ENCODE measurements at places on chromosomes 13 and 19.

DNA sequence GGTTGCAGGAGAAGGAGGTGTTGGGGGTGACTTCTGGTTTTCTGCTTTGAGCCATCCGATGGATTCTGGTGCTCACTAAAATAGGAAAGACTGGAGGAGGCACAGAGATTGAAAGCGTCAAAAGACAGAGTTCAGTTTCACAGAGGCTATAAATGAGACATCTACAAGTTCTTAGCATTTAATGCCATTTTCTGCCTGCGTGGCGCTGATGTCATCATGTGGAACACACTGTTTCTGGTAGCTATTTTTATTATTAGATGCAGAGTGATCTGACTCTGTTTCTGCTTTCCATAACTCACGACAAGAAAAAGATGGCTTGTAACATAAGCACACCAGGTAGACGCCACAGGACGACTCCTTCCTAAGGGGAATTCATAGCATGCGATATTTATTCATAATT, 3.3 kb upstream of the SLC39A3 start:
- no peak for DNase-seq

DNA sequence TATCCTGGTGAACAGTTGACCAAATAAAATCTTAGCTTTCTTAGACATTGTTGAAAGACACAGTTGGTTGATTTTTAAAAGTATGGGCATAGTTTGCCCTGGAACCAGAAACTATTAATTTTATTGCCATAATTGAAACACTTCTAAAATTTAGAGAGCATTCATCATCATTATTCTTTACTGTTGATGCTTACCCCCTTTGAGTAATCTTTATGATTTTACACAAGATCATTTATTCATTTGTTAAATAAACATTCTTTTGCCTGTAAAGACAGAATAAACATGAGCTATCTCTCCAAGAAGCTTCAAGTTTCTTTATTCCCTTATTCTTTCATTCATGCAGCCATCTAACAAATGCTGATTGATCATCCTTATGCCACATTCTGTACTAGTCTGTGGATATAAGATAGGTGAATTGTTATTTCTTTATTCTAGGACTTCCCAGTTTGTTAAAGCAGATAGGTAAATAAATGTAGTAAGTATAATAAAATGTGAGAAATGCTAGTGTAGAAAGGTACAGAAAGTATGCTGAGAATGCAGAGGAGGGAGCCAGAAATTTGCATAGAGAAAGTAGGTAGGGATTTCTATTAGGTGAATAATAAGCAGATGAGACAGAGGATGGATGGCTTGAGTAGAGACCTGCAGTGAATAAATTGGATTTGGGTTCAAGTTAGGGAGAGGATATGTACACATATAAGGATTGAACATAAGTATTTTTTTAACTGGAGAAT, 8.2 kb downstream of the SERTM1 start:
- DNase-seq: no peak

- DNase-seq: no peak
Observed at GRCh38 chr13:49455007-49455398, 10.9 kb downstream of the SETDB2 start.

- DNase-seq: no peak
Observed at GRCh38 chr13:26017196-26017921, 34.5 kb downstream of the SHISA2 start.

- no peak for DNase-seq
Observed at GRCh38 chr19:11447347-11448262, 12.2 kb downstream of the PRKCSH start.

DNA sequence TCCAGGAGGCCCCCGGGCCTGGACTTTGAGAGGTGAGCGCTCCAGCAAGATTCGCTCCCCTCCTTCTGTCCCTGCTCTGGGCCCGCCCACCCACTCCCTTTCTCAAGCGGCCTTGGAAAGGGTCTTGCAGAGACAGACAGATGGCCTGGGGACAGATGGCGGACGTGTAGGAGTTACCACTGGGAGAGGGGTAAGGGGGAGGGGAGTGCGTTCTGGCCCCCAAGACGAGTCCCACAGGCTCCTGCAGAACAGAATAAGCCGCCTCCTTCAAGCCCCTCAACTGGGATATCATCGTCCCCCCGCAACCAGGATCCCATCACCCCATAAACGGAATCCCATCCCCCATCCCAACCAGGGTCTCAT, 3.6 kb upstream of the TNFAIP8L1 start:
- DNase-seq: no peak

DNA sequence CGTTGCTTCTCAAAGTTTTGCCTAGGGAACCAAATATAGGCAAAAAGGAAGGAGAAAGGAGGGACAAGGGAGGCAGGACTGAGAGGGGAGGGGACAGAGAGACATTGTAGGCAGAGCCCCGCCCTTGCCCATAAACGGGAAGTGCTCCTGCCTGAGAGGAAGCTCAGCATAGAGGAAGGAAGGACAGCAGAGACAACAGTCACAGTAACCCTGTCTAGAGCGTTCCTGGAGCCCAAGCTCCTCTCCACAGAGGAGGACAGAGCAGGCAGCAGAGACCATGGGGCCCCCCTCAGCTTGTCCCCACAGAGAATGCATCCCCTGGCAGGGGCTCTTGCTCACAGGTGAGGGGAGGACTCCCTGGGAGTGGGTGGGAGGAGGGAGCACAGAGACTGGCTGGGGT, at the start of gene CEACAM21:
CEACAM21 (plus strand) TSS at position 169 of the 400 bp plus-strand sequence; CDS start at position 278, 109 bp downstream.
- no peak for DNase-seq

DNA sequence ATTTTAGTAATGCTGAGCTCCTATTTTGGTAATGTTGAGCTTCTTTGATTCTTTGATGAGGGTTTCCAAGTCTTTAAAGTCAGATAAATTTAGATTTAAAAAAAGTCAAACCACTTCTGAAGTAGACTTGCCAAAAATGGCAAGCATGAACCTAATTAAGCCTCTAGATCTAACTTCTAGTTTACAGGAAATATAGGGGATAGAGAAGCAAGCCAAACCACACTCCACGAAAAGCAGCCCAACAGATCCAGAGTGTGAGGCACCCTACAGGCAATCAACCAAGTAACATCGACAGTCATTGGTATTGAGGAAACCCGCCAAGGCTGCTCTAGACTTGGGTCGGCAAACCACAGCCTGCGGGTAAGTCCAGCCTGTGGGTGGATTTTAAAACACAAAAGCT, 3.7 kb downstream of the GGACT start:
- no peak for DNase-seq

GRCh38 chr13:32969516-32969941, 46.7 kb upstream of the KL start:
- peak; percentile 30 for DNase-seq

DNA sequence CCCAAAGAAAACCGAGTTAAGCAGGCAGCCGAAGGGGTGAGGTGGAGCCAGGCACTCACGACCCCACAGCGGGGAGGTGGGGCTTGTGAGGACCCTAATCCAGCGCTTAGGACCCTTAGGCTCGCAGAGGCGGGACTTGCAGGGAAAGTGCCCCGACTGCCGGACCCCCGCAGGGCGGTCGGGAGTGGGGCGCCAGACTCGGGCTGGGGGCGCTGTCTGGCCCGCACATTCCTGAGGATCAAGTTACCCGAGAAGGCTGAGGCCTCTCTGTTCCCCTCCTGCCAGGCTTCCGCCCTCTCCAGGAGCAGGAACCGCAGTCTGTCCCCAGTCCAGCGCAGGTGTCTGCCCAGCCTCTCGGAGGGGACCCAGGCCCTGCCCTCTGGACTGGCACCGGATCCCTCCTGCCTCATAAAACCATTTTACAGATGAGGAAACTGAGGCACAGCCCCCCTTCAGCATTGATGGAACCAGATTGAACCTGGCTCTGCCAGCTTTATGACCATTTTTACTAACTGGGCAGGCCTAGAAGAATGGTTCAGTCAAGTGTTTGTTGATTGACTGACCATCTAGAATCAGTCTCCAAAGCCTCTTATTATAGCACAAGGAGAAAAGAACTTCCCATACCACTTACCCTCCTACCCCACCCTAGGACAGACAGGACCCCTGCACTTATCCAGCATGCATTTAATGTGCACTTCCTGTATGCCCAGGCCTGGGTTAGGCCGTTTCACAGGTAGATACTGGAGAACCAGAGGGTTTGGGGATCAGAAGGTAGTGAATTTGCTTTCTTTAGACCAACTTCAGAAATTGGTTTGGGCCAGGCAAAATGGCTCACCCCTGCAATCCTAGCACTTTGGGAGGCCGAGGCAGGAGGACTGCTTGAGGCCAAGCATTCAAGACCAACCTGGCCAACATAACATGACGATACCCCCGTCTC, 6.7 kb upstream of the JUND start:
- DNase-seq: no peak

- no peak for DNase-seq
Observed at GRCh38 chr13:23902975-23903905, 5.9 kb upstream of the C1QTNF9B start.

GRCh38 chr13:32019612-32020233, 11.9 kb upstream of the FRY start:
- peak; percentile 48 for DNase-seq

- DNase-seq: no peak
Observed at GRCh38 chr13:35874704-35875103, 256.5 kb downstream of the DCLK1 start.

DNA sequence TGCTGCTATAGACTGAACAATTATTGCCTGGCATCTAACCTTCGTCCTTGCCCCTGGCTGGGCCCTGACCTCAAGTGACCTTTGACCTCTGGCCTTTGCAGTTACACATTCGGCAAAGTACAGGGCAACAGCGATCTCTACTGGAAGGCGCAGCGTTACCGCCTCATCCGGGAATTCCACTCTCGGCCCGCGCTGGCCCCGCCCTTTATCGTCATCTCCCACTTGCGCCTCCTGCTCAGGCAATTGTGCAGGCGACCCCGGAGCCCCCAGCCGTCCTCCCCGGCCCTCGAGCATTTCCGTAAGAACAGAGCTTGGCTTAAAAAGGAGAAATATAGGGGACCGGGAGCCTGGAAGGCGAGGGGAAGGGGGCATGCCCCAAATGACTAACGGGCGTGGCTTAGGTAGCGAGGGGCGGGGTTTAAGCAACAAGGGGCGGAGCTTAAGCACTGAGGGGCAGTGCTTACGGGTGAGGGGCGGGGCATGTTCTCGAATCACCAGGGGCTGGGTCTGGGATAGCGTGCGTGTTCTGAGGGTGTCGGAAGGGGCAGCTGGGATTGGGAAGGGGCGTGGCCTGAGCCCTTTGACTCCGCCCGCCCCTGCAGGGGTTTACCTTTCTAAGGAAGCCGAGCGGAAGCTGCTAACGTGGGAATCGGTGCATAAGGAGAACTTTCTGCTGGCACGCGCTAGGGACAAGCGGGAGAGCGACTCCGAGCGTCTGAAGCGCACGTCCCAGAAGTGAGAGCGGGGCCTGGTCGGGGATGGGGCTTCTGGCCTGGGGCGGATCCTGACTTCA, 52.7 kb downstream of the TRPM4 start:
- DNase-seq: no peak

- no peak for DNase-seq
Observed at GRCh38 chr13:113157206-113157928, 1.1 kb upstream of the PROZ start.

GRCh38 chr19:39031368-39032062, 834 bp downstream of the FBXO27 start:
- DNase-seq: no peak

DNA sequence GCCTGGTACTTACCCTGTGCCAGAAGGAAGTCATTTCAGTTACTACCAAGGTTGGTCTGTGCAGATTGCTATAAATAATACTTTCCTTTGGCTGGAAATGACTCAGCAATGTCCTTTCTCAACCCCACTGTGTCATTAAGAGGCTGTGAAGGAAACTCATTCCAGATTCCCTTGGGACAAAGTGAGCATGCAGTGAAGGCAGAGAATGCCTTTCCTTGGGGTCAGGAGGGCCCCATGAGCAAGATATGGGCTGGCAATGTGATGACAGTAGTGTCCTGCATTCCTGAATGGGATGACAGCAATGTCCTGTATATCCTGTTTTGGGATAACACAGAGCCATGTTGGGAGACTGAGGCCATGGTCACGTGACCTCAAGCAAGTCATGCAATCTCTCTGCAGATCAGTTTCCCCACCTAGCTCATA, 213.1 kb upstream of the TMTC4 start:
- peak; percentile 46 for DNase-seq

DNA sequence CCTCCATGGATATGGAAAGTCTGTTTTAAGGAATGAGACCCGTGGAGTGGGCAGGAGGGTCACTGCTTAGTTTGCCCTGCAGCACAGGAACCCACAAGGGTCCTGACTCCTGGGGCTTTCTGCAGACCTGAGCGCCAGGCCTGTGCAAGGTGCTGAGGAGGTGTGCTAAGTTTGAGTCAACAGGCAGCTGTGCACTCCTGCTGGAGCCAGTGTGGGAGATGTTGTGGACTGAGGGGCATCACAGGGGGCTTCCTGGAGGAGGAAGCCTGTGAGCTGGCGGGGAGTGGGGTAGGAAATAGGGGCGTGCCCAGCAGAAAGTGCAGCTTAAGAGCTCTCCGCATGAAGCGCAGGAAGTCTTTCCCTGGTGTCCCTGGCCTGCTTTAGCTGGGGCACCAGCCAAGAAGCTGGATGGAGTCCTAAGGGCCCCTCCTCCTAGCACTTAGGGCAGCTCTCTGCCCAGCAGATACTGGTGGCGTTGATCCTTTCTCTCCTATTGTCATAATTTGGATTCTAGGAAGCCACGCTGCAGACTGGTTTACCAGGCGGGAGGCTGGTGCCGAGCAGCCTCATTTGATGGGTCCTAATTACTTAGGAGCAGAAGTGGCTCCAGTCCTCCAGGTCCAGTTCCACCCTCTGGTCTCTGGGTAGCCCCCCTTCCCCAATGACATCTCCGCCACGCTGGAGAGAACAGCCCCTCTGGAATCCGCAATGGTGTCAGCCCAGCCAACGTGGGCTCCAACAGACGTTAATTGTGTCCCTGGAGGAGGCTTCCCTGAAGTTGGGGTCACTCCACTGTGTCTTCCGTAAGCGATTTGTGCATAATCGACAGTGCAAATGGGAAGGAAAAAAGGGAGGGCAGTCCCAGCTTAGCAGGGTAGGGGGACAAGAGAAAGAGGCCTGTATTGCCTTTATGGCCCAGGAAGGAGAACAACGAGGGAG, 309.2 kb downstream of the ZNF536 start:
- no peak for DNase-seq

GRCh38 chr13:110855363-110855762, 59.5 kb downstream of the ANKRD10 start:
- DNase-seq: no peak

DNA sequence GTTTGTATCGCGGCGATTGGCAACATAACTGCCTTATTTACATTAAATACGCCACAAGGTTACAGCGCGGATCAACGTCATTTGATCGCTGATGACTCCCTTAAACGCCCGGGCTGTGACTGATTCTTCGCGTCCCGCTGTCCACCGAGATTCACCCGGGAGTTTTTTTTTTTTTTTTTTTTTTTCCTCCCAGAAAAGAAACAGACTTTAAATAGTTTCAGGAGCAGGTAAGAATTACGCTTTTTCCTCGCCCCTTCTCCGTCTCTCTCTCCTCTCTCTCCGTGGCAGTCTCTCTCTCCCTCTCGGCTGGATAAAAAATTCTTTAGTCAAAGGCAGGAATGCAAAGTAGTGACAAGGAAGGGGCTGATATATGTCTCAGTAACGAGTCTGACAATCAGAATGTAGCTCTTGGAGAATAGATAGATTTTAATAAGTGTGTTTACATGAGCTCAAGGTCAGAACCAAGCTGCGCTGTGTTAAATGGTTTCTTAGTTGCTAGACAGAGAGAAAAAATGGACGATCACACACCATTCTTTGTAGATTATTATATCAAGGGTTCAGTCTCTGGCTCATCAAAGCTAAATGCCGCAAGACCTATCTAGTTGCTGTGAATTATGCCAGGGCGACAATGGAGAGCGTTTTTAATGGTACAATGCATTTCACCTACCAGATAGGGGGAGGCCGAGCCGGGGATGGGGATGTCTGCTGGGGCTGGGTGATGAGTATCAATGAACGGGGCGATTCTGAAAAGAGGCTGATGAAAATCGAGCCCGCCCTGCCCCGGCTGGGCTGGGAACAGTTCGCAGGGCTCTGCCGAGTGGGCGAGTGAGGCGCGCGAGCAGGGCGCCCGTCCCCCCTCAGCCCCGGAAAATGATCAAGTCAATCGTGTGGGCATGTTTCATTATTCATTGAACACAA, 147.2 kb upstream of the ZNF536 start:
- DNase-seq: no peak

All from HFFc6 (cell line).